ENCODE measurements at places on chromosomes 11 and 22.

DNA sequence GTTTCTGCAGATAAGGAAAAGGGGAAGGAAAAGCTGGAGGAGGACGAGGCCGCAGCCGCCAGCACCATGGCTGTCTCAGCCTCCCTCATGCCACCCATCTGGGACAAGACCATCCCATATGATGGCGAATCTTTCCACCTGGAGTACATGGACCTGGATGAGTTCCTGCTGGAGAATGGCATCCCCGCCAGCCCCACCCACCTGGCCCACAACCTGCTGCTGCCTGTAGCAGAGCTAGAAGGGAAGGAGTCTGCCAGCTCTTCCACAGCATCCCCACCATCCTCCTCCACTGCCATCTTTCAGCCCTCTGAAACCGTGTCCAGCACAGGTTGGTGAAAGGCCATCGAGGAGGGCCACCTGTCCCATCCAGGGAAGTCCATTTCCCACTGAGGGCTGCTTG is 5.6 kb downstream of the TEF start:
- no peak overlapping the region for H3K27ac ChIP-seq

DNA sequence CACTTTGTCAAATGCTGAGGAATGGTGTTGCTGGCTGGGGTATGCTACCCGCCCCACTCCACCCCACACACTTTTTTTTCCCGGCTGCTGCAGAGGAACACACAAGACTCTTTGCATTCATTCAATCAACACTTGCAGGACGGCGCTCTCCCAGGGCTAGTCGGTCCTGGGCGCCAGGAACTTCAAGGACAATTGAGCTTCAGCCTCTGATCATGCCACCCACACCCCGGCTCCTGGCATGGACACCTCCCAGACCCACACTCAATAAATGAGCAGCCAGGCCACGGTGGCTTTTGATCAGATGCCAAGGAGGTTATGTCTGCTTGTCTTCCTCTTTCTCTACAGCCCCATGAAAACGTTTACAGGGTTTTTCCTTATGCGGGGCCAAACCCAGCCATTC is 19.8 kb downstream of the TPST2 start:
- peaks cover 18% of the 10 kb centered on the region for H3K36me3 ChIP-seq
- no peak for DNase-seq
- no peaks in the 10 kb centered on the region for H3K27me3 ChIP-seq
- peak overlapping the region; percentile 32 for H3K27ac ChIP-seq
- no peak overlapping the region for H3K4me3 ChIP-seq

GRCh38 chr11:129313541-129314297 is 61.9 kb upstream of the BARX2 start:
- H3K36me3 ChIP-seq, result no peaks in the 10 kb centered on the region
- H3K4me3 ChIP-seq, result no peak overlapping the region
- no peak for DNase-seq
- no peaks in the 10 kb centered on the region for H3K4me1 ChIP-seq
- no peak overlapping the region for H3K27ac ChIP-seq
- no peaks in the 10 kb centered on the region for H3K27me3 ChIP-seq

DNA sequence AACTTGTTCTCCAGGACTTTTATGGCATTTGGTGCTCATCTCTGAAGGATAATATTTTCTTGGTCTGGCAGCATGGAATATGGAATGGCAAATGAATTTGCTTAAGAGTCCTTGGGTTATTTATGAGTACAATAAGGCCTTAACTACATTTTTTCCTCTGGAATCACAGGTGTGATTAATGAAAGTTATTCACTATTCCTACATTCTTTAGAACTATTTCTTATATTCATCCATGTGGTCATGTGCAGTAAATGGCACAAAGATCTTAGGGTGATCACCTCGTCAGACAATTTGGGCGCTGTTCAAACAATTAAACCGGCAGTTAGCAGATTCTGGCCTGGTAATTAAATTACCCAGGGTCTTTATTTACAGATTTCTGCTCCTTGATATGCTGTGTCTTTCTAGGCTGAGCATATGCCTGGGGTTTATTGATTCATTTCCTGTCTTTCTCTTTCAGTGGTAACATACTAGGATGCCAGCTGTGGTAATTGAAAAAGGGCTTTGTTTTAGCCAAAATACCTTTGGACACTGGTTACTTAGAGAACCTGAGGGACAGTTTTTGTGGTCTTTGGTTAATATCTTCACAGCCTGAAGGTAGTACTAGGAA is 31.6 kb downstream of the SIK2 start:
- H3K27me3 ChIP-seq, result no peaks in the 10 kb centered on the region
- no peak overlapping the region for H3K4me3 ChIP-seq
- peaks cover 15% of the 10 kb centered on the region for H3K36me3 ChIP-seq
- H3K27ac ChIP-seq, result no peak overlapping the region
- DNase-seq, result no peak

- H3K27me3 ChIP-seq, result no peaks in the 10 kb centered on the region
- H3K27ac ChIP-seq, result no peak overlapping the region
- H3K36me3 ChIP-seq, result no peaks in the 10 kb centered on the region
- DNase-seq, result no peak
- H3K4me1 ChIP-seq, result peaks cover 3% of the 10 kb centered on the region
Measured at GRCh38 chr22:20035375-20036083, 14.6 kb downstream of the TANGO2 start.
